ENCODE measurements at places on chromosomes 16 and 17.
A peak's percentile ranks its signal among the peaks of the same experiment; 100 is the strongest.

DNA sequence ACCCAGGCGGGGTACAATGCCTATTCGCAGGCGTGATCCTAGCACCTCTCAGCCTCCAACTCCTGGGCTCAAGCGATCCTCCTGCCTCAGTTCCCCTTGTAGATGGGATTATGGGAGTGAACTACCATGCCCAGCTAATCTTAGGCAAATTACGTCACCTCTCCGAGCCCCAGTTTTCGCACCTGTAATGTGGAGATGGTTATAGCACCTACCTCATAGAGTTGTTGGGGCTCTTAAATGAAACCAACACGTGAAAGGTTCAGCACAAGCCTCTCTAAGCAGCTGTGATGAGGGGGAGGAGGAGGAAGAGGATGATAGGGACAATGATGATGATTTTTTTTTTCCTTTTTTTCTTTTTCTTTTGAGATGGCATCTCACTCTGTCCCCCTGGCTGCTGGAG is 59.9 kb downstream of the ABR start:
- DNase-seq: no peak

DNA sequence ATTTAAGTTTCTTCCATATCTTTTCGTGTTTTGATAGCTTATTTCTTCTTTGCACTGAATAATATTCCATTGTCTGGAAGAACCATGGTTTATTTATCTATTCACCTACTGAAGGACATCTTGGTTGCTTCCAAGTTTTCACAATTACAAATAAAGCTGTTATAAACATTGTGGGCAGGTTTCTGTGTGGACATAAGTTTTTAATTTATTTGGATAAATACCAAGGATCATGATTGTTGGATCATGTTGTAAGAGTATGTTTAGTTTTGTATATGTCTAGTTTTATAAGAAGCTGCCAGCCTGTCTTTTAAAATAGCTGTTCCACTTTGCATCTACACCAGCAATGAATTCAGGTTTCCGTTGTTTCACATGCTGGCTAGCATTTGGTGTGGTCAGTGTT is 339.4 kb downstream of the CDH11 start:
- DNase-seq: no peak

DNA sequence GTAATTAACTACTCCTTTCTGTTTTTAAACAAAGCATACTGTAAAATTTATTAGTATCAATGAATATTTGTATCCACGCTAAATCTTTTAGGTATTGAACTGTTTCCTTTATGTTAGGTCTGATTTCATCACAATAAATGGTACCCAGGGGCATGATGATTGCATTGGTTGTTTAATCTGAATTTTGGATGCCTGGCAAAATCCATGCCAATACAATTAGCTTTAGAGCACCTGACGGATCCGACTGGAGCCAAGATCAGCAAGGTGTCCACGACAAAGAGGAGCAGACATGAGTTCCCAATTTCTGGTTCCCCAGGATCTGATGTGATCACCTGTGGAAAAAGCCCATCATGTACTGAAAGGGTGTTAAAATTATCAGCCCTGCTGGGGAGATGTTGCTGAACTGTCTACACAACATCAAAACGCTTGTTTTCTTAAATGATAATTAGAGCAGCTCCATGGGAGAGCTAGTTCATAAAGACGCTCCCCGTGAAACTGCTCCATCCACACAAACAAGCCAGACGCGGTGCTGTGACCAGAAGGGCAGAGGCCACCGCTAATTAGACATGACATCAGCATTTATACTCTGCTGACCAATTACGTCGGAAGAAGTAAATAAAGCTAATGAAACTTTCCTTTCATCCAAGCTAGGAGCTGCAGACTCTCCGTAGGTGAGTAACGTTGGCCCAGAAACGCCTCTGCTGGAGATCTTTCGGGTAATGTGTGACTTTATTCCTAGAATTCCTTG is 151.7 kb downstream of the CPPED1 start:
- no peak for DNase-seq

DNA sequence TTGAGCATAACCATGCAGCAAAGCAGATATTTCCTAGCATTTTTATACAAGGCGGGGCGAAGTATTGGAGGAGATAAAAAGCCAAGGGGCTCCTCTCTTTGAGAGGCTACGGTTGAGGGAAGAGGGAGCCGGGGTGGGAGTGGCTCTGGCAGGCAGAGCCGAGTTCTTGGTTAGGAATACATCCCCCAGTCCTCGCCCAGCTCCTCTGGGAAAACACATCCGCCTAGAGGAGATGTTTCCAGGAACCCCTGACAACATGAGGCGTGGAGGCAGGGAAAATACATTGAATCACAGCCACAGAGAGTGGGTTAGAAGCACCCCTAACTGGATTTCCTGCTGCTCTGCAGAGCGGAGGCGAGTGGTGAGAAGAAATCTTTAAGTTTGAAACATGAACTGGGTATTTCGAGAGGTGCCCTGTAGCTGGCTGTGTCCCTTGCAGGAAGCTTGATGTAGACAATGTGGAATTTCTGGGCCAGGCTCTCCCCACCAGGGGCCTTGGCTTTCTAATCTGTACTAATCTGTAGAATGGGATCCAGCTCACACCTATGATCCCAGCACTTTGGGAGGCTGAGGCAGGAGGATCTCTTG is 27.3 kb downstream of the TTYH2 start:
- no peak for DNase-seq

- DNase-seq: no peak
Observed at GRCh38 chr16:5895976-5896375, 798.4 kb upstream of the EEF2KMT start.

GRCh38 chr17:48515925-48516900 is 14.6 kb downstream of the HOXB1 start:
- DNase-seq: no peak

- DNase-seq: no peak
Observed at GRCh38 chr16:50500171-50500874, 47.9 kb upstream of the NKD1 start.

GRCh38 chr17:72795941-72796340 is 296.5 kb downstream of the SLC39A11 start:
- no peak for DNase-seq

DNA sequence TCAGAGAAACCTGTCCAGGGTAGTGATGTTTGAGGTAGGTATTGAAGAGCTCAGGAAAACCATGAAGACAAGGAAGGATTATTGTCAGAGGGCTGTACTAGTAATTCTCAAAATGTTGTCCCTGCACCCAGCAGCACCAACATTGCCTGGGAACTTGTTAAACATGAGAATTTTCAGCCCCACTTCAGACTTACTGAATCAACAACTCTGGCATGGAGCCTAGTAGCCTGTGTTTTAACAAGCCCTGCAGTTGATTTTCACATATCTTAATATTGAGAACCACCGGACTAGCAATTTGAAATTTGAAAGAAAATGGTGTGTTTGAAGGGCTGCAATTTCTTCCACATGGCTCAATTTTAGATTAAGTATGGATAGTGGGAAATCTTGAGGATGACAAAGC is 2.8 kb upstream of the KIF2B start:
- DNase-seq: no peak

GRCh38 chr17:68085771-68086381 is 50.3 kb downstream of the KPNA2 start:
- no peak for DNase-seq

DNA sequence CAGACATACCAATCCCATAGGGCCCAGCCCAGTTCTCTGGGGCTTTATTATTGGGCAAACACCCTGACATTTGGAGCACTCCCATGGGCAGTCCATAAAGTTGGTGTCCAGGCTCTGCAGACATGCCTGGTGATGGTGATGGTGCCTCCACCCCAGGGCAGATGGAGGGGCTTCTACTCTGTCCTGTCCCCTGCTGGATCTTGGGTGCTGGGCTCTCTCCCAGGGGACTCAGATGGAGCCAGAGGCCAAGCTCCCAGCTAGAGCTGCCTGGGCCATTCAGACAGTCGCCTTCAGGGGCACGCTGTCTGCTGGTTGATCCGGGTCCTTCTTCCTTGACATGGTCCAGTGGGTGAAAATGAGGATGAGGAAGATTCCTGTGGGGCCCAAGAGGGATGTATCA is 10.6 kb downstream of the CDH16 start:
- DNase-seq: no peak

GRCh38 chr17:1989135-1989534 is 36.0 kb downstream of the RTN4RL1 start:
- DNase-seq: peak; percentile 12

GRCh38 chr16:52912565-52913173 is 140.0 kb downstream of the CHD9NB start:
- DNase-seq: peak; percentile 55

GRCh38 chr17:5122586-5123342 is 6.9 kb downstream of the USP6 start:
- no peak for DNase-seq

GRCh38 chr16:74574146-74574545 is 32.8 kb downstream of the GLG1 start:
- no peak for DNase-seq

DNA sequence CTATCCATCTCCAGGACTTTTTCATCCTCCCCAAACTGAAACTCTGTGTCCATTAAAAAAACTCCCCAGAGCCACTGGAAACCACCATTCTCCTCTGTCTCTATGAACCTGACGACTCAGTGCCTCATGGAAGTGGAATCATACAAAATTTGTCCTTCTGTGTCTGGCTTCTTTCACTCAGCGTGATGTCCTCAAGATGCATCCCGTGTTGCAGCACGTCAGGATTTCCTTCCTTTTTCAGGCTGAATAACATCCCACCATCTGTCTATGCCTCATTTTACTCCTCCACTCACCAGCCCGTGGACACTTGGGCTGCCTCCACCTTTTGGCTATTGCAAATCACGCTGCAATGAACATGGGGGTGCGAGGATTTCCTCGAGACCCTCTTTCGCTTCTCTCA is 12.6 kb upstream of the ALDH3A1 start:
- DNase-seq: no peak

GRCh38 chr16:72666267-72666666 is 381.7 kb downstream of the ZFHX3 start:
- no peak for DNase-seq

- peak; percentile 99 for DNase-seq
Observed at GRCh38 chr17:80791758-80792284, 199.8 kb upstream of the CHMP6 start.

DNA sequence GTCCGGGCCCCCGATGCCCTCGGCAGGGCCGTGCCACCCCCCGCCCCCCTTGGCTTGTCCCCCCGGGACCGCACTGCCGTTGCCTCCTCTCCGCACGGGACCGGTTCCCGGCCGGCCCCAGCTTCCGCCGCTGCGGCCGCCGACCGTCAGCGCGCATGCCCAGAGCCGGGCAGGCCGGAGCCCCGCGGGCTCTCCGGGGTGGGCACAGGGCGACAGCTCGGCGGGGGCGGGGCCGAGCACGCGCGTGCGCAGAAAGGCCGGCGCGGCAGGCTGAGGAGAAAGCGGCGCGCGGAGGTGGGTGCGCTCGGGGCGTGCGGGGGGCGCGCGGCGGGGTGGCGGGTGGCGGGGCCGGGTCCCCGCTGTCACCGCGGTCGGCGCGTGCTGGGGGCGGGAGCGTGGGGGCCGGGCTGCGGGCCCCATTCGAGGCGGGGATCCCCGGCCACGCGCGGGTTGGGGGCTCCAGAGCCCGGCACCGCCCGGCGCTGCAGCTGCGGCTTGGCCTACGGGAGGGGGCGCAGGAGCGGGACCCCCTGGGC is at the start of gene TBC1D24:
TBC1D24 (plus strand) TSS at position 251 of the 536 bp plus-strand sequence. CDS start 21,022 bp downstream, outside the sequence.
- DNase-seq: peak; percentile 50

DNA sequence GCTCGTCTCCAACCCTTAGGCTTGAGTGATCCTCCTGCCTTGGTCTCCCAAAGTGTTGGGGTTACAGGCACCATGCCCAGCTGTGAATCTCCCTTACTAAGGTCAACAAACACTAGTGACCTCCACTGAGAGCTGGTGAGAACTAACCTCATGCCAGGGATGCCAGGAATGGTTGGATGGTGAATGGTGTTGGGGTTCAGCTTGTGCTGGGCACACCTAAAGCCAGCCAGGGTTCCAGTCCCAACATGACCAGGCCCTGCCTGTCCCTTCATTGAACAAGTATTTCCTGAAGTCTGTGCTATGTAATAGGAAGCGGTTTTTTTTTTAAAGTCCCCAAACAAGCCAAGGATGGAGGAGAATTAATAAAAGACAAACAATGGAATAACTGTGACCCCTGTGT is 56.0 kb upstream of the TOB1 start:
- DNase-seq: no peak

DNA sequence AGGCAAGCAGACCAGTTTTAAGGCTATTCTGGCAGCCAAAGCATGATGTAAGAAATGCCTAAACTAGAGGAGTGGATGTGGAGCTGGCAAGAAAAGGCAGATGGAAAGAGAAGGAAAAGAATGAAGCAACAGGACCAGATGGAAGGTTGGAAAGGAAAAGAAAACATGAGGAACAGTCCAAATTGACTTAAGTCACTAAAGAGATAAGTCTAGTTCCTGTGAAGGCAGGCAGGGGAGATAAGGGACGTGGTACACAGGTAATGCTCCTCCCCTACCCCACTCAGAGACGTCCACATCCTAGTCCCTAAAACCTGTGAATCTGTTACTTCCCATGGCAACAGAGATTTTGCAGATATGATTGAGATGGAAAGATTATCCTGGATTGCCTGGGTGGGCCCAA is 43.5 kb downstream of the TEX2 start:
- no peak for DNase-seq

GRCh38 chr16:4523686-4524085 is 14.9 kb downstream of the CDIP1 start:
- no peak for DNase-seq

GRCh38 chr17:74149597-74150427 is 53.7 kb upstream of the RPL38 start:
- DNase-seq: no peak

GRCh38 chr16:67504031-67505021 is 21.0 kb upstream of the AGRP start:
- no peak for DNase-seq

DNA sequence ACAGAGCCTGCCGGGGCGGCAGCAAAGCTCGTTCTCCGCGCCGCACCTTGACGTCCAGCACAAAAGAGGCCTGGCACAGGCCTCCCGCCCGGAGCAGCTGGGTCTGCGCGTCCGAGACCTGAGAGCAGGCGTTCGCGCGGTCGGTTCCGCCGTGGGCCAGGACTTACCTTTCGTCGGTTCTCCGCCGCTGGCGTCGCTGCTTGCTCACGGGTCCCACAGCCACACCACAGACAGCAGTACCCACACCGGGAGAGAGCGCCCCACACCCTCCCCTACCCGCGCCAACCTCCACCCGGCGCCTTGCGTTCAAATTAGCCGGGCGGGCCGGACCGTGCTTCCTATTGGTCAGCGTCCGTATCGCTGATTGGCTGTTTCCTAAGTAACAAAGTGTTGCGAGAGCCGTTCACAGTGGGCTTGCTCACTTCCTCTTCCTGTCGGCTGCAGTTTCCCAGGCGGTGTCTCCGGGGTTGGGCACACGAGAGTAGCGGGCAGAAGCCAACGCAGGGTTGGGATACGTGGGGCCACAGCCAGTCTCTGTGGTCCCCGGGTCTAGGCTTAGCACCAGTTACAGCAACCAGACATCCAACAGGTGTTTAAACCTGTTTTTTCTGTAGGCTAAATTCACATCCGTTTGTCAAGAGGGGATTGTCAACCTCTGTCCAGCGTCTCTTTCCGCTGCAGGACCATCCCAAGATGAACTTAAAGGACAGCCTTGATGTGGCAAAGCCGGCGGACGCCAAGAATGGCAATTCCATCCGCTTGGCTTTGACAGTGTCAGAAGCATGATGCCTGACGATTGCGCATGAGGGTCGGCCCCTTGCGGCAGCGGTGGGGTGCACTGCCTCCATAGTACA is at the start of gene KIF18B:
KIF18B (minus strand) TSS at position 313 of the 854 bp plus-strand sequence. CDS start 11,429 bp downstream, outside the sequence.
- peak; percentile 95 for DNase-seq

Data from HCT116 (cell line).